ENCODE measurements at places on chromosomes 11 and 22.
A peak's percentile ranks its signal among the peaks of the same experiment; 100 is the strongest.

GRCh38 chr11:65858681-65859087 lies 704 bp upstream of the CFL1 start:
- DNase-seq: no peak

- DNase-seq: no peak
These were observed at the start of gene SLC1A2 for GRCh38 chr11:35419184-35419829. TSS of gene SLC1A2 (minus strand) at chr11:35419558. CDS start at chr11:35418966, 592 bp downstream.

GRCh38 chr11:27933992-27934829 lies 173.7 kb downstream of the KIF18A start:
- no peak for DNase-seq

GRCh38 chr11:111177037-111177871 lies 68.3 kb upstream of the POU2AF2 start:
- DNase-seq: no peak

- DNase-seq: no peak
These were observed 196.1 kb upstream of the TBCEL start for GRCh38 chr11:120827820-120828219.

- no peak for DNase-seq
These were observed 6.2 kb downstream of the GAL3ST1 start for GRCh38 chr22:30568137-30568805.

GRCh38 chr22:50699756-50700386 lies 27.2 kb downstream of the SHANK3 start:
- DNase-seq: no peak

GRCh38 chr11:27194976-27195375 lies 154.4 kb downstream of the BBOX1 start:
- DNase-seq: no peak

- DNase-seq: no peak
These were observed 1862.4 kb upstream of the RAG2 start for GRCh38 chr11:38460429-38460828.

DNA sequence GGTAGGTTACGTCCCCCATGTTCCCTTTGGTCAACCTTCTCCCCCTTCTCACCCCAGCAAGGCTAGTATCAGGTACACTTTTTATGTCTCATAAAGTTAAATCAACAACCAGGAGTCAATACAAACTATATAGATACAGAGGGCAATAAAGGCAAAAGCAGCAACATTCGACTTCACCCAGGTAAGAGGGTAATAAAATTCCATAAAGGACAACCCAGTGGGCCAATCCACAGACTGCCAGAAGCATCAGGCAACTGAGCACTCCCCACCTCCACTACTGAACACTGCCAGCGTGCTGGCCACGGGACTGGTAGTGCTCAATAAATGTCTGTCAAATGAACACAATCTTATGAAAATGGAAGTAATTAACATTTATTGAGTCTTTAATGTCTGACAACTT lies 5.1 kb upstream of the MS4A18 start:
- no peak for DNase-seq

- no peak for DNase-seq
These were observed 84.3 kb upstream of the CRTAM start for GRCh38 chr11:122754028-122754427.

- DNase-seq: no peak
These were observed 1.5 kb upstream of the GGT1 start for GRCh38 chr22:24601217-24602104.

DNA sequence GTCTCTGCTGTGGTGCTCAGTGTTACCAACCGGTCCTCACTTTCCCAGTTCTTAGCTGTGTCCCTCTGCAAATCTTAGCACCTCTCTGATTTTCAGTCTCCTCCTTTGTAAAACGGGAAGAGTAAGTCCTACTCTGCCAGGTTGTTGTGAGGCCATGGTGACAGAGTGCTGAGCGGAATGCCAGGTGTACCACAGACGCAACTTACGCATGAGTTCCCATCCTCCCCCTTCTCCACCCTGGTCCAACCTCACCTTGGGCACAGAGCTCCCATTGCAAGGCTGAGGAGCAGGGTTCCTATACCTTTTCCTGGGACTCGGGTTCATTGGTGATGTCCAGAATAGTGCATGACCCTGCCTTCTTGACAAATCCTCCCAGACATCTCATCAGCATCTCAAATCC lies 7.3 kb upstream of the DDB2 start:
- DNase-seq: no peak

DNA sequence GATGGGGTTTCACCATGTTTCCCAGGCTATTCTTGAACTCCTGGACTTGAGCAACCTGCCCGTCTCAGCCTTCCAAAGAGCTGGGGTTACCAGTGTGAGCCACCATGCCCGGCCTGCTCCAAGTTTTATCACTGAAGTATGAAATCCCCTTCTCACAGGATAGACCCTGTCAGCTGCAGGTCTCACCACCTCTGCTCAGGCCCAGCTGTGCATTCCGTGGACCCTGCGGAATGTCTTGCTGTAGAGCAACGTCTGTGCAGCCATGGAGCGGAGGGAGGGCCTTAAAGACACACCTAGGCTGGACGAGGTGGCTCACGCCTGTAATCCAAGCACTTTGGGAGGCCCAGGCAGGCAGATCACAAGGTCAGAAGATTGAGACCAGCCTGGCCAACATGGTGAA lies 625.4 kb downstream of the BRD1 start:
- DNase-seq: no peak

- peak; percentile 82 for DNase-seq
These were observed 28.2 kb downstream of the KCTD17 start for GRCh38 chr22:37079668-37080171.

- no peak for DNase-seq
These were observed 6.3 kb upstream of the SYCE3 start for GRCh38 chr22:50569041-50569459.

- DNase-seq: no peak
These were observed 906.9 kb downstream of the BRD1 start for GRCh38 chr22:48920776-48921241.

GRCh38 chr11:129446572-129446971 lies 70.9 kb downstream of the BARX2 start:
- no peak for DNase-seq

DNA sequence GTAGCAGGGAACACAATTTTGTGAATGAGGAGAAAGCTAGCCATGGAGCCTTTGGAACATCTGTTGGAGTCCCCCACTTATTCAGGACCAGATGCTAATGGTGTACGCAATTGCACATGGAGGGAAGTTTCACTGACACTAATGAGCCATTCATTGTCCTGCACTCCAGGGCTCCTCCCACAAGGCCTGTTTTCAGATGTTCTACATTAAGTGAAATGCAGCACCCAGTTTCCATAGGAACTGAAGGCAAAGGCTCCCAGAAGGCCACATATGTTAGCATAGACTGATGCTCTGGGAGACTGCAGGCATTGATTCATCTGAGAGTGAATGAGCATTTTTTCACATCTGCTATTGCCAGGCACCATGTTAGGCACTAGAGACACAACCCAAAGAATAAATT lies 399.5 kb downstream of the ETS1 start:
- DNase-seq: no peak

DNA sequence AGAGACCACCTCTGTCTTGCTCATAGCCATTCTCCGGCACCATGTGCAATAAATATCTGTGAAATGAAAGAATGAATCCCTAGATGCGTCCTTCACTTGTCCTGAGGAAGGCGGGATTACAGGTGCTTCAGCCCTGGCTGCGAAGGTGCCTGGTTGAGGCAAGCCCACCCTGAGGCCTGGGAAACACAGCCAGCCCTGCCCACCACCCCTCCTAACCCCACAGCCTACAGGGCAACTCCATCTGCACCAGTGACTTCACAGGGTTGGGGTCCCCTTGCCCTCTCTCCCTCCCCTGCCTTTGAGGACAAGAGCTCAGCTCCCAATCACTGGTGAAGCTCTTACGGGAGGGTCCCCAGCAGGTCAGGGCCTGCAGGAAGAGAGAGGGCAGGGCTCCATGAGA lies 17.5 kb upstream of the SCGB1A1 start:
- no peak for DNase-seq

DNA sequence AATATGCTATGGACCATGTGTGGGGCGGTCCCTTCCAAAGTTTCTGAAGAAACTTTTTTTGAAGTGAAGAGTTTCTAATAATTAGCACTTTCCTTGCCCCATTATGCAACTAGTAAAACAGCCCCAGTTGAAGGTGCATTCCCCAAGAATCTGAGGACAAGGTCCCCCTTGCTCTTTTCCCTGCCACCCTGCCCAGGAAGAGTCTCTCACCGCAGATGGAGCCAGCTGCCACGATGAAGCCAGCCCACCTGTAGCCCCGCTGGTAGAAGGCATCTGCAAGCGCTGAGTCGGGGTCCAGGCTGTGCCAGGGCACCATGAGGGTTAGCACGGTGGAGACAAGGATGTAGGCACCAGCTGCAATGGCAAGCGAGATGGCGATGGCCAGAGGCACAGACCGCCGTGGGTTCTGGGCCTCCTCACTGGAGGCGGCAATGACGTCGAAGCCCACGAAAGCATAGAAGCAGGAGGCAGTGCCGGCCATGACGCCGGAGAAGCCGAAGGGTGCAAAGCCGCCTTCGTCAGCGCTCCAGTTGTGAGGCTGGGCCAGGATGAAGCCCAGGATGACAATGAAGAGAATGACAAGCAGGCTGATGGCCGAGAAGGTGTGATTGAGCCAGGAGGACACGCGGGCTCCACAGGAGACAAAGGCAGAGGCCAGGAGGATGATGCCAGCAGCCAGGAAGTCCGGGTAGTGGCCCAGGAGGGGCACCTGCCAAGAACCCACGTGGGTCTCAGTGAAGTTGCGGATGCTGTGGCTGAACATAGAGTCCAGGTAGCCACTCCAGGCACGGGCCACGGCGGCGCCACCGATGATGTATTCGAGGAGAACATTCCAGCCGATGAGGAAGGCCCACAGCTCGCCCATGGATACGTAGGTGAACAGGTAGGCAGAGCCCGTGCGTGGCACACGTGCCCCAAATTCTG lies 1.5 kb downstream of the SLC7A4 start:
- no peak for DNase-seq

DNA sequence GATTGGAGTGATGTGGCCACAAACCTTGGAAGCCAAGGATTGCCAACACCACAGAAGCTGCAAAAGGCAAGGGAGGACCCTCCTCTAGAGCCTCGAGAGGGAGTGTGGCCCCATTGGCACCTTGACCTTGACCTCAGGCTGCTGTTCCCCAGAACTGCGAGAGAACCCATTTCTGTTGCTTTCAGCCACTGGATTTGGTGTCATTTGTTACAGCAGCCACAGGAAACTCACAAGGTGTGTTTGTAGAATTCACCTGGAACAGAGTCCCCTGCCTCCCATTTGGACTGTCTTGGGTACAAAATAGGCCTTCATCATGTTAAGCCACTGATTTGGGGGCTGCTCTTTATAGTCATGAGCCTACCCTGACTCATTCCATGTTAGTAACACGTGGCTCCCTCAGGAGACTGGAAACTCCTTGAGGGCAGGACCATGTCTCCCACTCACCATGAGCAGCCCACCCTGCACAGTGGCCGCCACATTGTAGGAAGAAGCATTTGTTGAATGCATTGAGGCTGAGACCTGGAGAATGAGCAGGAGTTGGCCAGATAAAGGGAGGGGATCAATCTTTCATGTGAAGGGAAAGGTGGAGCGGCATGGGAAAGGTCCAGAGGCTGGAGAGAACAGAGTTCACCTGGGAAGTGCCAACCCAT lies 8.3 kb downstream of the C11orf86 start:
- DNase-seq: no peak

DNA sequence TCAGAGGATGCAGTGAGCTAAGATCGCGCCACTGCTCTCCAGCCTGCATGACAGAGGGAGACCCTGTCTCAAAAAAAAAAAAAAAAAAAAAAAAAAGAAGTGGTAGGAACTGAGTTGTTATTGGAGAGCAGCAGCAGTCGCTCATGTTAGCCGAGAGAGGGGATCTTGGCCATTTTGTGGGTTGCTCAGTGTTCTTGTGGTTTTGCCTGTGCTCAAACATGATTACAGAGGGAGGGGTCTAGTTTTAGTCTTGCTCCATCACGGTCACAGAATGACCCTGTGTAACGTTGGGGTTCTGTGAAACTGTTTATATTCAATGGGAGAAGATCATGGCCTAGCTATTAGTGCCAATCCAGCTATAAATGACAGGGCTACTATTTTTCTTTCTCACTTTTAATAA lies 1.9 kb downstream of the DPAGT1 start:
- DNase-seq: no peak

GRCh38 chr11:1896923-1897322 lies 5.2 kb upstream of the PRR33 start:
- DNase-seq: no peak

DNA sequence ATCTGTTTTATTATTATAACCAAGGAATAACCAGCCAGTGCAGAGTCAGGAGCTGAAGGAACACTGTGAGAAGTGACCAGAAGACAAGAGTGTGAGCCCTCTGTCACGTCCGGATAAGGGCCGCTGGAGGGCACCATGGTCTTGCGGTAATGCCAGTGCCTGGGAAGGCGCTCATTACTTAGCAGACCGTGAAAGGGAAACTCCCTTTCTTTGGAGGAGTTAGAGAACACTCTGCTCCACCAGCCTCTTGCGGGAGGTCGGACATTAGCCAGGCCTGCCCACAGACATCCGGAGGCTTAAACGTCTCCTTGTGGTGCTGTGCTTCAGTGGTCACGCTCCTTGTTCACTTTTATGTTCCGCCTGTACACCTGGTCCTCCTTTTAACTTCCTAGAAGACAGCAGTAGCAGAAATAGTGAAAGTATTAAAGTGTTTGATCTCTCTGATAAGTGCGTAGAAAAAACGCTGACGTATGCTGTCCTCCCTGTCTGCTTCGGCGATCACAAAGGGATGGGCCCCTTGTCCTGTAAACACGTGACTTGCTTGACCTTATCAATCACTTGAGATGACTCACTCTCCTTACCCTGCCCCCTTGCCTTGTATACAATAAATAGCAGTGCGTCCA lies 120.6 kb upstream of the LMO1 start:
- no peak for DNase-seq

- DNase-seq: peak; percentile 53
These were observed at the start of gene ADM2 for GRCh38 chr22:50481440-50482106. TSS of gene ADM2 (plus strand) at chr22:50481543. CDS start at chr22:50481848, 305 bp downstream.

DNA sequence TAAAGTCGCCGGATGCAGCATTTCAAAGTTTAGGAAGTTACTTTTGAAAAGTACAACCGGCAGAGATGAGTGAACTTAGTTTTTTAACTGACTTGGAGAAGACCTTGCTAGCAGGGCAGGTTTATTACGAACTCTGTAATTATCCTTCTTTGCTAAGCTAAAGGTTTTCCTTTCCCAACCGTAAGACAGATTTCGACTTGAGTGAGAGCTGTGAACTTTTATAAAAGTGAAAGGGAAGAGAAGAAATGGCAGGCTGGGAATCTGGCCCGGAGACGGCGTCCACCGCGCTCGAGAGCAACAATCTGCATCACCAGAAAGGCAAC lies 659 bp upstream of the TEAD1 start:
- DNase-seq: no peak
